ENCODE measurements at places on chromosomes 7 and 10.
A peak's percentile ranks its signal among the peaks of the same experiment; 100 is the strongest.

GRCh38 chr7:39217783-39218182, 240.1 kb downstream of the POU6F2 start:
- no peak for DNase-seq

DNA sequence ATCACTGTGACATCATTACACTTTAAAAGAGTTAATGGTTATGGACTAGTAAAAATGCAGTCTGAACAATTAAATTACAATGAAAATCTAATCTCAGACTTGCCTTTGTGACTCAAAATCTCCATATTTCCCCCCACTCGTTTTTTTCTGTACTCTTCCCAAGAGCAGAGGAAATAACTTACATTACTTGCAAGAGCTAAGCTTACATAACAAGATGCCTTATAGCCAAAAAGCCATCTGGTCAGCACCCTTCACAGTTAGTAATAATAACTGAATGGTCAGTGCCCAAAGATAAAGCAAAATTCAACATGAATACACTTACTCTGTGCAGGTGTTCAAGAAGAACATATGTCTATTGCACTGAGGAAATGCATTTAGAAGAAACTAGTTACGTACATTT, 1381.5 kb upstream of the CELF2 start:
- no peak for DNase-seq

- DNase-seq: peak; percentile 65
These were observed 50.1 kb upstream of the IFRD1 start for GRCh38 chr7:112400141-112400540.

DNA sequence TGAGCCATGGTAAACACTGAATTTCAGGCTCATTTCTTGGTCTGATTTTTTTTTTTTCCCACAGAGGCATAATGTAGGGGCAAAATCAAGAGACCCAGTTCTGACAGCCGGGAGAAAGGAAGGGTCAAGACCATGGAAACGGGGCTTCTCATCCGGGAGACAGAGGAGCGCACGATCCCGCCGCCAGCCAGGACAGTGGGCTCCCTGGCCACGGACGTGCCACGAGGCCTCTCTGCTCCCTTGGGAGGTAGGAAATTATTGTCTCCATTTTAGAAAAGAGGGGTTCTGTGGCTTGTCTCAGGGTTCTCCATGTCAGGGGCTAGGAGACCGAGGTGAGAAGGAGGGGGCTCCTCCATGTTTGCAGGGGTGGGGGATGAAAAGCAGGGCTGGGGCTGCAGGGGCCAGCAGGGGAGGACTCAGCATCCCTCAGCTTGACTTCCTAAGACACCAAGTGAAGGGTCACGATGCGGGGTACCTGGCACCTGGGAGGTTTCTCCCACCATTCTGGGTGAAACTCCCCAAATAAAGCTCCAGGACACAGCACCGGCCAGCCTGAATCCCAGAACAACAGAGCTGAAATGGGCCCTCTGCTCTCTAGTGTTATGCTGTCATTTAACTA, 37.6 kb downstream of the PPIF start:
- DNase-seq: no peak

GRCh38 chr7:90595342-90595800, 750 bp upstream of the CDK14 start:
- DNase-seq: peak; percentile 33

Measured in astrocyte of the spinal cord (primary cell).